ENCODE measurements at places on chromosomes 3 and 15.

GRCh38 chr15:58407236-58407775 lies 24.5 kb upstream of the LIPC start:
- no peak for DNase-seq

DNA sequence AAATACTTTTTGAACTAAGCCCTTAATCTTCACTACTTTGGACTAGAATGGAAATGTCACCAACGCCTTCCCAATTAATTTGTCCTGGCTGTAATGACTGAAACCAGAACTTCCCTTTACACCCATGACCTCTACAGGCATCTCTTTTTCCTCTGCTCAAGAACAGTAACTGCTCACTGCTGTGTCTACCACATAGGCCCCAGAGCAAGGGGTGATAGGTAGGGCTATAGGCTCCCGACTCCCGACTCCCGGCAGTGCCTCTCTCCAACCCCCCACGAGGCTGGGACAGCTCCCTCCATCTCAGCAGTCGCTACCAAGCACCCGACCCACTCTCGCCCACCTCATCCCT lies 384 bp upstream of the LEKR1 start:
- no peak for DNase-seq

GRCh38 chr15:55494931-55495330 lies 13.1 kb downstream of the DNAAF4 start:
- no peak for DNase-seq

DNA sequence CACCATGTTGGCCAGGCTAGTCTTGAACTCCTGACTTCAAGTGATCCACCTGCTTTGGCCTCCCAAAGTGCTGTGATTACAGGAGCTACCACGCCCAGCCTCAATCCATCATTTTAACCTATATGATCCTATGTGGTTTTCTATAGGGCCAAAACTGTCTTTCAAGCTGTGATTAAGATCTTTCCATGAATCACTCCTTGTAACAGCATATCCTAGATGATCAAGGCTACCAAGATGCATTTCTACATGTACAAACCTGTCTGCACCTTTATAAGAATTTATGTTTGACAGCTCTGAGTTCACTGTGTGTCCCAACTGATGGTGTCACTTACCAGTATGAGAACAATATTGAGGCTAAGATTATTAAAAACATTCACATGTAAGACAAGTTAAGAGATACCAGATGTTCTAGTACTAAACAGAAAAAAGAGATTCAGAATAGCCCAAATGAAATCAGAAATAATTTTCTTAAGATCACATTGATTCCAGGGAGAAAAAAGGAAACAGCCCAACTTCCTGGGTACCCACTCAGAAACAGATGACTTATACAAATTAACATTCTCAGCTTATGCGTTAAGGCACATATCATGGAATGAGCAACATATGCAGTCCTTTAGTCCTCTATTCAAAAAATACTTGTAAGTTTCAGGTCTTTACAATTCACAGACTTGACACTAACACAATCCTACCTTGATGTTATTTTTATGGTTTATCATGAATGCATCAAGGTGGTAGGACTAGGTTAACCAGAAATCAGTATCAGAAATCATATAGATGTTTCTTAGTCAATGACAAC lies 24.8 kb upstream of the PPIB start:
- no peak for DNase-seq

DNA sequence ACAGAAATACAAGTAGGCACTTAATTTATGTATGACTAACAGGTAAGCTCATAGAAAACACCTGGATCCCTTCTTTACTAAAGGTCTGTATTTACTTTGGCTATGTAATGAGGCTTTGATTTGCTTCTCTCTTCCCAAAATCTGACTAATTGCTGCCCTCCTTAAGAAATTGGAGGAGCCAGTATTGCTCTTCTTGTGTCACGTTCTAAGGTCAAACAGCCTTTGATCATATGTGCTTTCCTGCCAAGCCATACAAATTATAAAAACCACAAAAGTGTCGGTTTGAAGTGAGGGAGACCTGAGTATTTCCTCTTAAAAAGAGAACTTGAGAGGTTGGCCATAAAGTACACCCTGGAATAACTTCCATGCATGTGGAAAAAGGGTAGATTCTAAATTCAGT lies 112.1 kb upstream of the MB21D2 start:
- DNase-seq, result no peak

GRCh38 chr3:173584838-173585831 lies 187.6 kb downstream of the NLGN1 start:
- DNase-seq, result no peak

- no peak for DNase-seq
Observed at GRCh38 chr15:67076147-67076843, 10.9 kb downstream of the SMAD3 start.

GRCh38 chr15:99703603-99704443 lies 29.4 kb downstream of the LYSMD4 start:
- DNase-seq, result no peak

DNA sequence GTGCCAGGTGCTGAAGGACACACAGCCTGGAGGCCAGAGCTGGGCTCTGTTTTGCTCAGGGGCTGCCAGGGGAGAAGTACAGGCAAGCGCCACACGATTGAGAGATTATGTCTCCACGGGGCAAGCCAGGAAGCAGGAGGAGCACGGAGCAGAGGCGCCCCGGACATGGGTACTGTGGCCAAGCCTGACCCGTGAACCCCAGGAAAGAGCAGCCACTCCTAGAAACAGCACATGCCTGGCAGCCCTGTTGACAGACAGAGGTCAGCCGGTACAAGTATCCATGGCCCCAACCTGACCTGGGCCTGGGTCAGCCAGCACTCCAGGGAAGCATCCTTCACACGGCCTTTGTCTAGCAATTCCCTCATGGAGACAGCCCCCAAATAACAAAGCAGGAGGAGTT lies 89.4 kb downstream of the ADAMTS17 start:
- no peak for DNase-seq

DNA sequence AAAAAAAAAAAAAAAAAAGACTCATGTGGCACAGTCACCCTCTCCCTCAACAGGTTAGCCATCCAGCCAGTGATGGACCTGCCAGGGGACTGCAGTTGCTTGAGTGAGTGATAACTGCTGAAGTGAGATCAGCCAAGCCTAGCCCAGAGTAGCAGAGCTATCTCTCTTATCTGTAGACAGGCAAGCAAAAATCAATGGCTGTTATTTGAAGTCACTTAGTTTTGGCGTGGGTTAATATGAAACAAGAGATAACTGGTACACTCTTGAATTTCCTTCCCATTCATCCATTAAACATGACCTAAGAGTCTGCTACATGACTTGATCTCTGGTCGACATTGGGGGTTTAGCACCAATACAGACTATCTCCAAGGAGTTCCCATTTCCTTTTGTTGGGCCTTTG lies 51.2 kb upstream of the TNIK start:
- no peak for DNase-seq

GRCh38 chr15:94692710-94693109 lies 461.3 kb downstream of the MCTP2 start:
- no peak for DNase-seq

DNA sequence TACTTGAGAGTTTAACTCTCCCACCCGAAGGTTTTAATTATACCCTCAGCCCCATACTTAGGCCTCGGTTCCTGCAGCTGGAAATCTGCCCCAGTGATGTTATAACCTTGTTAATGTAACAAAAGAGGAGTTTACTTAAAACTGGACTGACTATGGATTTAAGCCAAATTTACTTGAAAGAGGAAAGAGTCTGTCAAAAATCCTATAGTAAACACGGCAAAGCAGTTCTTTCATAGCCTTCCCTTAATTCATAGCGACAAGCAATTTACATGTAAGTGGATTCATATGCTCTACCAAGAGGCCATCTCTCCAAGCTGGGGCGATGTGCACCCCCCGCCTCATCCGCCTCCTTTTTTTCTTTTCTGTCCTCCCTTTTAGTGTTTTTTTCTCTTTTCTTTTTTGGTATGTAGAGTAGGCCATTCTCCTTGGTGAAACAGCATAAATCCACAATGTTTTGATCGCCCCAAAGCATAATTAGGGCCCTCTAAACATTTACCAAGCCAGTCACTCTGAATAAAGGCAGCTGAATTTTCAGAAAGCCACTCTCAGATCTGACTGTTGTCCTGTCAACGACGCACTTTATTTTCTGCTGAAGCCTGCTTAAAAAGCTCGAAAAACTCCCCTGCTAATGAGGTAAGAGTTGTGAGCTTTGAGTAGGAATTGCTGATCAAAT lies 373.1 kb upstream of the WNT5A start:
- no peak for DNase-seq

- DNase-seq, result no peak
Observed at GRCh38 chr3:144923046-144923775, 951.6 kb downstream of the DIPK2A start.

DNA sequence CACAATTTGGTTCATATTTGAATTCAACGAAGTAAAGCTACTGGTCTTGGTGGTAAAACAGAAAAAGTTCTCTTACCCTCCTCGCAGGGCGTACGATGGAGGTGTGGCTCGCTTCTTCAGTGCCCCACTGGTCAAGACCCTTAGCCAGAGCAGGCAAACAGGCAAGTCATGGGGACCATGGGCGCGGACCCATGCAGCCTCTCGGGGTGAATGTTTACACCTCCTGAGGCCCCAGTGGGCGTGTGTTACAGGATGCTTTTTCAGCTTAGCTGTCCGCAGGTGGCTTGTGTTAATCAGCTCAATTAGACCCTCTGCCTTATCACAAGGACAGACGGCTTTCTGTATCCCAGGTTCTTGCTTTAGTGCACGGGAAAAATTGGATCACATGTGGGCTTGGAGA lies 991.8 kb downstream of the GBE1 start:
- no peak for DNase-seq

DNA sequence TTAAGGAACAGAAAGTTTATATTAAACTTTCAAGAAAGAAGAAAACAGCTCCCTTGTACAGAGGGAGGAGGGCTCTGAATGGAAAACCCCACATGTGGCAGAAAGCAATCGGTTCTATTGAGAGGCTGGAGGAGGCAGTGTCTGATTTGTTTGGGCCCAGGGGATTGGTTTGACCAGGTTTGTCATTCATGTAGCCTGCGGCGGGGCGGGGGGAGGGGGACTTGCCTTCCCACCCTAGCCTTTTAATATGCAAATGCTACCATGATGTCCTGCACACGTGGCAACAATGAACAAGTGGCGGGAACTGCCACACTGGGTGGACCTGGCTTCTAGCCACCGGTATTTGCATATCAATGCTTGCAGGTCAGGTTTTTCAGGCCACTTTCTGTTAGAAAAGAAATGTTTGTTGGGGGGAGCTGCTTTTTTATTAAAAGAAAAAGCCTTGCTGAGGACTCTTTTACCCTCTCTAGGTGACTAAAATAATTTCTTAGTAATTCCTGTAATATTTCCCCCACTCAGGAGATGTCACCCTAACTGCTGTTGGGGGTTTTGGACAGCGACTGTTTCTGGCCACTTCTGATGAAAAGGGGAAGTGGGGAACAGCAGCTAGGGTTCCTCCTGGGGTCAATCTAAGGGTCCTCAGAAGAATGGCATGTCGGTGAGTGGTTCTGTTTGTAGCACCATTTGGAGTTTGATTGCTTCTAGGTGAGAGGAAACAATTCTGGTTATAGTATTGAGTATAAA lies 691.2 kb downstream of the TBL1XR1 start:
- DNase-seq, result no peak

DNA sequence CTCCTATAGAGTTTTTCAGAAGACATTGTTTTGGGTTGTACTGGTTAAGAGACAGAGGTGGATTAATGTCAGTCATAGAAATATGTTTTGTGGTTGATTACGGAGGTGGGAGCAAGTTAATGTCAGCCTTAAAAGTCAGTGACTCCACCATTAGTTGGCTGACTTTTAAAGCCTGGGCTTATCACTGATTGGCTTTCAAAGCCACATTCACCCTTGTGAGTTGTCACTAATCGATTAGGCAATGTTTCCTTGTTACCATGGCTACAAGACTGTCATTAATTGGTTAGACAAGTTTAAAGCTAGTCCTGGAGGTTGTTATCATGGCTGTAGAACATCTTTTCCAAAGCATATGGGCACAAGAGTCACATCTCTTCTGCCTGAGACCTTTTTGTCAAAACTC lies 73.0 kb downstream of the NEO1 start:
- DNase-seq, result no peak

DNA sequence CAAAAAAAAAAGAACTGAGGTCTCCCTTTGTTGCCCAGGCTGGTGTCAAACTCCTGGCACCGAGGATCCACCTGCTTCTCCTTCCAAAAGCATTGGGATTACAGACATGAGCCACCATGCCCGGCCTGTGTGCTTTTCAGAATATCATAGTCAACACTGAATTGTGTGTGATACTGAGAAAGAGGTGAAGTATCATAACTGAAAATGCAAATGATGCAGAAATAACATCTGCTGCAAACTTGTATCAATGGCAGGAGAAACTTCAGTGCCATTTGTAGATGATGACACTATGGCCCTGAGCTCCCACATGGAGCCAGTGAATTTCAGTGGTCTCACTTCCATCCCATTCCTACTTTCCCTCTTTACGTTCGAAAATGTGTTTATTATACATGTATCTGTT lies 21.9 kb downstream of the IL12A start:
- DNase-seq, result no peak

- DNase-seq, result no peak
Observed at GRCh38 chr3:5580826-5581225, 393.3 kb downstream of the EDEM1 start.

- no peak for DNase-seq
Observed at GRCh38 chr15:70597056-70597603, 166.2 kb downstream of the UACA start.

DNA sequence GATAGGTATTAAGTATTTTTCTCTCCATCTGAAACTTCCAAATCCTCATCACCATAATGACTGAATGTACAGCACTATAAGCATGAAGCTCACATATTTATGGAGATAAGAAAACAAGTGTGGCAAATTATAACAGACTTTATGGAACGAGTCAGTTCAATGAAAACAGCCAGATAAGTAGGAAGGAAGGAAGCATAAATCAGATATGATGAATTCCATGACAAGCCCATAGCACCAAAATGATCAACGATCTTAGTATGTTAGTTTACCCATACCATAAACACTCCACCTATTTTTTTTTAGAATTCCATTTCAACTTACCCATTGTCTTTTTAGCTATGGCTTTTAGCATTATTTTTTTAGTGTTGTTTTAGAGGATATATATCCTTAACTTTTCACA lies 169.5 kb downstream of the TNIK start:
- no peak for DNase-seq

GRCh38 chr15:87949151-87949574 lies 307.4 kb downstream of the NTRK3 start:
- DNase-seq, result no peak

GRCh38 chr3:77718311-77718710 lies 678.4 kb downstream of the ROBO2 start:
- no peak for DNase-seq

- DNase-seq, result no peak
Observed at GRCh38 chr3:42868841-42869240, 6.8 kb downstream of the CYP8B1 start.

- DNase-seq, result no peak
Observed at GRCh38 chr3:115581362-115582135, 41.8 kb upstream of the GAP43 start.

GRCh38 chr15:59998950-59999611 lies 5.0 kb upstream of the FOXB1 start:
- no peak for DNase-seq

- no peak for DNase-seq
Observed at GRCh38 chr3:171190668-171191067, 164.1 kb upstream of the SLC2A2 start.

- no peak for DNase-seq
Observed at GRCh38 chr3:42631620-42632019, 21.9 kb upstream of the ZBTB47 start.
